ENCODE measurements at places on chromosomes 2 and 18. TPM values are rescaled to one million over a fixed set of nuclear protein-coding genes. Genes with fewer than 3 reads are reported as not detected.

GRCh38 chr2:109254174-109254904, 125.3 kb downstream of the SH3RF3 start:
- DNase-seq, result peak; percentile 75
- no peaks in the 10 kb centered on the region for H3K36me3 ChIP-seq
- no peaks in the 10 kb centered on the region for H3K27me3 ChIP-seq
- H3K4me1 ChIP-seq, result peaks cover 42% of the 10 kb centered on the region
- no peak overlapping the region for H3K4me3 ChIP-seq

DNA sequence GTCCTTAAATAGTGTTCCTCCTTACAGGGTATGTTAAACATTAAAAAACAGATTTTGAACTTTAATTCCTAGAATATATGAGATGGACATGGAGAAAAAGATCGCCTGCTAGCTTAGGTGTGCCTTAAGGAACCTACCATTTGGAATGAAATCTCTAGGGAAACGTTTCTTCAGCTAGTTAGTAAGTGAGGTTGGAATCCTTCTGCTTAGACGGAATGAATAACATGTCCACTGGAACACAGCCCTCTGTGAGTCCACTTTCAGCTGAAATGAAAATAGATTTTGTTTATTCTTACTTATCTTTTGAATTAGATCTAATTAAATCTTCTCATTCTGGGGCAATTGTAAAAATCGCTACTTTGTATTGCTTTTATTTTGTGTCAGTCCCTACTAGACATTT, 28.4 kb downstream of the NAB1 start:
- H3K27me3 ChIP-seq, result no peaks in the 10 kb centered on the region
- H3K4me3 ChIP-seq, result no peak overlapping the region
- H3K36me3 ChIP-seq, result peaks cover 29% of the 10 kb centered on the region
- no peak overlapping the region for H3K27ac ChIP-seq
- DNase-seq, result no peak

GRCh38 chr2:25473131-25473530, 131.4 kb upstream of the DNMT3A start:
- H3K36me3 ChIP-seq, result peaks cover 33% of the 10 kb centered on the region
- no peaks in the 10 kb centered on the region for H3K27me3 ChIP-seq
- no peak overlapping the region for H3K4me3 ChIP-seq
- H3K27ac ChIP-seq, result no peak overlapping the region

- no peaks in the 10 kb centered on the region for H3K36me3 ChIP-seq
- H3K4me3 ChIP-seq, result no peak overlapping the region
- DNase-seq, result no peak
- peaks cover 22% of the 10 kb centered on the region for H3K4me1 ChIP-seq
- no peaks in the 10 kb centered on the region for H3K27me3 ChIP-seq
Measured at GRCh38 chr2:60961457-60961856, 56.1 kb upstream of the PEX13 start.

GRCh38 chr2:168514692-168515091, 58.6 kb downstream of the CERS6 start:
- no peak for DNase-seq
- no peaks in the 10 kb centered on the region for H3K27me3 ChIP-seq
- H3K36me3 ChIP-seq, result no peaks in the 10 kb centered on the region
- H3K27ac ChIP-seq, result no peak overlapping the region
- H3K4me1 ChIP-seq, result peaks cover 4% of the 10 kb centered on the region

DNA sequence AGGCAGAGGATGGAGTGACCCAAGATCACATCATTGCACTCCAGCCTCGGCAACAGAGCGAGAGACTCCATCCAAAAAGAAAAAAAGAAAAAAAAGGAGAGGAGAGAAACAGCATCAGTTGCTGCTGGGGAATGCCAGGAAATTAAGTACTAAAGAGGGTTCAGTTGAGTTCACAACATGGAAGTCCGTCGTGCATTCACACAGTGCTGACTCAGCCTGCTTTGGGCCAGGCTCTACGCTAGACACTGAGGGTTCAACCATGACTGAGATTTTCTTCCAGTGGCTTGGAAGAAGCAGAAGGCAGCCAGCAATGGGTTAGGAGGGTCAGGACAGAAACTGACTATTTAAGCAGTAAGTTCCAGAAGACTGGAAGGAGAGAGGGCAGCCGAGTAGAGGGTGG, 108.8 kb downstream of the FMNL2 start:
- H3K4me3 ChIP-seq, result no peak overlapping the region
- no peaks in the 10 kb centered on the region for H3K36me3 ChIP-seq
- peaks cover 3% of the 10 kb centered on the region for H3K4me1 ChIP-seq

The DSG1 gene
- total RNA-seq, result not detected

GRCh38 chr2:241052677-241053360, 49.3 kb downstream of the MTERF4 start:
- no peak overlapping the region for H3K27ac ChIP-seq
- H3K36me3 ChIP-seq, result no peaks in the 10 kb centered on the region
- no peak overlapping the region for H3K4me3 ChIP-seq
- H3K4me1 ChIP-seq, result no peaks in the 10 kb centered on the region

GRCh38 chr2:238739668-238740067, 108.2 kb upstream of the TWIST2 start:
- H3K27ac ChIP-seq, result no peak overlapping the region
- DNase-seq, result no peak
- H3K27me3 ChIP-seq, result no peaks in the 10 kb centered on the region

The GKN1 gene
- not detected for total RNA-seq

The RBM44 gene
- total RNA-seq, result 0.91 TPM
